Stimulated activated CD4-positive, alpha-beta T cell treated with anti-CD3 and anti-CD28 coated beads, Interleukin-2, amount 100 ng/mL, for 48 hours (primary cell): ENCODE measurements at places on chromosomes 7 and 10.
A peak's percentile ranks its signal among the peaks of the same experiment; 100 is the strongest.

GRCh38 chr10:130109796-130110245 lies 809 bp downstream of the C10orf143 start:
- DNase-seq = peak; percentile 67

DNA sequence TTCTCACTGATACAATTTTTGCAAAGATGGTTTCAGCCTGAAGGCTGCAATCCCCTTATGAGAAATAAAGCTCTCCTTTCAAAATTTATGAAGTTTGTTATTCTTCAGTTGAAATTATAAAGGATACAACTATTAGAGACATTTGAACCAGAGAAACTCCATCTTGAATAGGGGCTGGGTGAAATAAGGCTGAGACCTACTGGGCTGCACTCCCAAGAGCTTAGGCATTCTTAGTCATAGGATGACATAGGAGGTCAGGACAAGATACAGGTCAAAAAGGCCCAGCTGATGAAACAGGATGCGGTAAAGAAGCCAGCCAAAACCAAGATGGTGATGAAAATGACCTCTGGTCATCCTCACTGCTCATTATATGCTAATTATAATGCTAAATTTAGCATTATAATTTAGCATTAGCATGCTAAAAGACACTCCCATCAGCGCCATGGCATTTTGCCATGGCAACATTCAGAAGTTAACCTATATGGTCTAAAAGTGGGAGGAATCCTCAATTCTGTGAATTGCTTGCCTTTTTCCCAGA lies 22.4 kb upstream of the IFIT1B start:
- no peak for DNase-seq

- DNase-seq = no peak
Measured at GRCh38 chr10:61754587-61755550, 92.1 kb downstream of the CABCOCO1 start.

DNA sequence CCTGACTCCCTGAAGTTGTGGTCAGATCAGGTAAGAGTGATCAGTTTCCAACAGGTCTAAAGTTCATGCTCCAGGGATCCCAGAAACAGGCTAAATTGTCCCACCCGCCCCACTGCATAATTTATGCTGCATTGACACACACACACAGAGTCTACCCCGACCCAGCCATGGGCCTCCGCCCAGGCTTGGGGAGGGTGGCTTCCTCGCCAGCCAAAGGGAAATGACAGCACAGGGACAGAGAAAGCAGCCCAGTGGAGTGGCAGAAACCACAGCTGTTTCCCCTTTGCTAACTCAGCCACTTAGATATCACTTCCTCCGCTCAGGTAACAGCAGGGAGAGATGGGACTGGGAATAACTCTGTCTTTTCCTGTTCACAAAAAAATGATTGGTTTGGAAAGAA lies 9.4 kb downstream of the SH3PXD2A start:
- no peak for DNase-seq

DNA sequence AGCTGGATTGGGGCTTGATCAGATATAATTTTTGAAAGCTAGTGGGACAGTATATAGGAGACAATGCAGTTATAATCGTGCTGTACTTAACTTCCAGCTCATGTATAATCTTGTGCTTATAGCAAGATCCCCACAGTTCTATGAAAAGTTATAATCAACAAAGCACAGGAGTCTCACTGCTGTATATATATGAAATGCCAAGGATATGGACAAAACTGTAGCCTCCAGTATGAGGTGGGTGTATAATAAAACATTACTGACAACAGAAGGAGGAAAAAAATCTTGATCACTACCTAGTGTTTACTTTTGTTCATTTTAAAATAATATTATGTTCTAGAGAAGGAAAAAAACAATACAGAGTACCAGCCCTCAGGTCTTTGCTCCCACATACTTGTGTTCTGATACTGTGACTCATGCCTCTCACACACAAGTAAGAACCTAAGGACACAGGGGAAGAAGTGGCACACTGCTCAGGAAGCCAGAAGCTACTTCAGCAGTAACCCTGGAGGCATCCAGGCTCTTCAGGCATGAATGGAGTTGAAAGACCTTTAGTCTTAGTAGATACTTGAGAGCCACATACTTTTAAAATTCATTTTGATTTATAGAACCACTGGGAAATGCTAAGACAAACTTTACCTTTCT lies 265.7 kb upstream of the IMMP2L start:
- no peak for DNase-seq

DNA sequence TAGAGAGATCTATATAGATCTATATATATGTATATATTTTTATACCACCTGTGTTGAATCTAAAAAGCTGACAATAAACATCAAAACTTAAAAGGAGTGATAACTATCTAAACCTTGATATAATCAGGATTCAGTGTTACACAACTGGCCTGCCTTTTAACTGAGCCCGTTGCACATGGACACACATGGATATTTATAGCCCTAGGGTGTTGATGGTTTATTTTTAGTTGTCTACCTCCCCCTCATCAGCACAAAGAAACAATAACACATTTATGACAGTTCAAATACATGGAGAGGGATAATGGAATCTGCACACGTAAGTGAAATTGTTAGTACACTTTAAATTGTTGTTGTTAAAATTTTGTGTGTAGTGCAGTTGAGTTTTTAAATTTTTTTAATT lies 336.9 kb downstream of the ZNF248 start:
- DNase-seq = no peak

DNA sequence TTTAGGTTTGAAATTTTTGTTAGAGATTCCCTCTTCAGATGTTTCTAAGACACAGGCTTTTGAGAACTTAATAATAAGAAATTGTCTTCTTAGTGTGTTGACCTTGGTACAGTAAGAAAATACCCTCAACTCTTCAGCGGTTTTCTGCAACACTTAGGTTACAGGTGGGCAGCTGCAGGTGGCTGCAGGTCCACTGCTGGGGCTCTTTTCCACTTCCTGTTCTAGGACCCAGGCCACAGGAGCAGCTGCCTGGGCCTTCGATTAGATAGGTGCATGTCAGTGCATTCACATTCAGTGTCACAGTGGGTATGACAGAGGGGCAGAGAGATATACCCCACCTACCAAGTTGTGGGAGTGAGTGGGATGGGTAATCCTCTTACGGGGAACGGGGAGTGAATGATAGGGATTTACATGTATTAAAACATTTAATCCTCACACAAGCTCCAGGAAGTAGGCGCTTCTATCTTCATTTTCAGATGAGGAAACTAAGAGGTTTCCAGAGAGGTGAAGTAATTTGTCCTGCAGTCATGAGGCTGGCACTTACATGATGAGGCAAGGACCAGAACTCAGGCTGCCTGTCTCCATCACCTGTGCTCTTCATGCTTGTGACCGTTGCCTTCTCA lies 20.2 kb upstream of the SUV39H2 start:
- DNase-seq = no peak

- no peak for DNase-seq
Measured at GRCh38 chr7:151225948-151226510, 976 bp downstream of the ABCF2 start.

- no peak for DNase-seq
Measured at GRCh38 chr10:97363071-97363470, 28.5 kb upstream of the FRAT2 start.

- DNase-seq = peak; percentile 22
Measured at GRCh38 chr10:1737222-1738061, at the start of gene ADARB2. TSS of gene ADARB2 (minus strand) at chr10:1737525.
